T-helper 2 cell treated with Interferon-gamma antibody and Interleukin-4, amounts not matched to agents 5 μg/mL and 100 μg/mL, for 36 hours (primary cell): ENCODE measurements at places on chromosomes 1 and 21.

GRCh38 chr1:181089676-181090544 is 1.4 kb downstream of the IER5 start:
- DNase-seq: peak; percentile 81

- no peak for DNase-seq
Measured at GRCh38 chr1:65265651-65266351, 43.5 kb upstream of the DNAJC6 start.

DNA sequence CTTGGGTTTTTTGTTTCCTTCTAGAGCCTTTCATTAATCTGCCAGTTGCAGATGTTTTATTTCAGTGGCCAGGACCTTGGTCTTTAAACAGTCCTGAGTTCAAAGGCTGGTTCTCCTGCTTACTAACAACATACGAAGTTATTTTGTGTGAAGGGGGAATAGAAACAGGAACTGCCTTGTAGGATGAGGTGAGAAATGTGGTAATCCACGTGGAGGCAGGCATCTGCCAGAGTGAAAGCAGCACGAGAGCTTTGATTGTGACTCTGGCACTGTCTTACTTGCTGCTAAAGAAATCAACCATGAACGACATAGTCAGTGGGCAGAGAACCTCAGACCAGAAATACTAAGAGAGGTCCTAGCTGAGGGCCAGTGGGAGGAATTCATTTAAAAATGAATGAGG is 30.4 kb downstream of the TMEM63A start:
- DNase-seq: no peak

- DNase-seq: no peak
Measured at GRCh38 chr1:58310469-58310868, 236.1 kb downstream of the OMA1 start.

DNA sequence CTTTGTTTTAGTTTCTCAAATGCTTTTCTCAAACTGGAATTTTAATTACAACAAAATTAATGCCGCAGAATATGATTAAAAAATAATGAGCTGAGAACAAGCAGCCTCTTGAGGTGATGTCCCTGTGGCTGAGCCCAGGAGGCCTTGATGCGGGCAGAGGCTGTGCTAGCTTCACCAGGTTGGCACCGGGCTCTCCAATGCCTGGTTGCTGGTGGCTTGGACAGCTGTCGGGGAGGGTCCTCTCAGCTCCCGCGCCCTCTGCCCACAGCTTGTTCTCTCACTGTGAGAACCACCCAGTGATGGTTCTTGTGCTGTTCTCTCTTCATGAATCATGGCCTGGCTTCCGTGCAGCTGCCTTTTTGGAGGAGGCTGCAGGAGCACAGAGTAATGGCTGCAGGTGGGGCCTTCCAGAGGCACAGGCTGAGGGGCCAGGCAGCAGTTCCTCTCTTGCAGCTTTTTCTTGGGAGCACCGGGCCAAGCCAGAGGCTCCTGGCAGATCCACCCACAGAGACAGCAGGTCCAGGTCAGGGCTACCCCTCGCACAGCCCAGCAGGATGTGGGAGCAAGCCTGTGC is 156.3 kb downstream of the PCBP3 start:
- no peak for DNase-seq

- no peak for DNase-seq
Measured at GRCh38 chr1:18881642-18882431, 20.5 kb downstream of the ALDH4A1 start.
